Fibroblast of pulmonary artery (primary cell): ENCODE measurements at places on chromosomes 16 and 17.

DNA sequence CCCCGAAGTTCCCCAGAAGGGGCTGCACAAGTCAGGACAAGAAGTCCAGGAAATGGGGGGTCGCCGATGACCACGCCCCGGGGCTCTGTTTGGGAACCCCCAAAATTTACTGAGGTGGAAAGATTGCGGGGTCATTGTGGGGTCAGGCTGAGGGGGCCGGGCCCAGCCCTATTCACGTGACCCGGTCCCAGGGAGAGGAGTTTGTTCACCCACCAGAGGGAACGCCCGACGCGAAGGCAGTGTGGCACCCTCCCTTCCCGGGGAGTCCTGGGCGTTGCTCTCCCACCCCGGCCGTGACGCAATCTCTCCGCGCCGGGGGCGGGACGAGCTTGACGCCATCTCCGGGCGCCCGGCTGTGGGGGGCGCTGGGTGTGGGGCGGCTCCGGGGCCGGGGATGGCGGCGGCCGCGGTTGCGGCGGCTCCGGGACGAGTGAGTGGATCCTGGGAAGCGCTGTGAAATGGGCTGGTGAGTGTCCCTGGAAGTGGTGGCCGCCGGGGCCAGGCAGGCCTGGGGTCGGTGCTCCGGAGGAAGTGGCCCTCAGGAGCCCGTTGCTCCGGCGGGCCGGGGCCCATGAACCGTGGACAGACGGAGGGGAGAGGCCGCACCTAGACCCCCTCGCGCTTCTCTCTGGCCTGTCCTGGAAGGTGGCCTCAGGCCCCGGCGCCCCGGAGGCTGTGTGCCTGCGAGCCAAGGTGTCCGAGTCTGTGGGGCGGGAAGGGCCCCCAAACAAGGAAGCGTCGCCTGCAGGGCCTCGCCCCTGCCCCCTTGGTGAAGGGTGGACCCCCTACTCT, at the start of gene ATXN1L:
Gene ATXN1L, plus strand, starts transcription at position 338 of the 792 bp plus-strand sequence. CDS start 3,765 bp downstream, outside the sequence.
- DNase-seq = peak; percentile 94

DNA sequence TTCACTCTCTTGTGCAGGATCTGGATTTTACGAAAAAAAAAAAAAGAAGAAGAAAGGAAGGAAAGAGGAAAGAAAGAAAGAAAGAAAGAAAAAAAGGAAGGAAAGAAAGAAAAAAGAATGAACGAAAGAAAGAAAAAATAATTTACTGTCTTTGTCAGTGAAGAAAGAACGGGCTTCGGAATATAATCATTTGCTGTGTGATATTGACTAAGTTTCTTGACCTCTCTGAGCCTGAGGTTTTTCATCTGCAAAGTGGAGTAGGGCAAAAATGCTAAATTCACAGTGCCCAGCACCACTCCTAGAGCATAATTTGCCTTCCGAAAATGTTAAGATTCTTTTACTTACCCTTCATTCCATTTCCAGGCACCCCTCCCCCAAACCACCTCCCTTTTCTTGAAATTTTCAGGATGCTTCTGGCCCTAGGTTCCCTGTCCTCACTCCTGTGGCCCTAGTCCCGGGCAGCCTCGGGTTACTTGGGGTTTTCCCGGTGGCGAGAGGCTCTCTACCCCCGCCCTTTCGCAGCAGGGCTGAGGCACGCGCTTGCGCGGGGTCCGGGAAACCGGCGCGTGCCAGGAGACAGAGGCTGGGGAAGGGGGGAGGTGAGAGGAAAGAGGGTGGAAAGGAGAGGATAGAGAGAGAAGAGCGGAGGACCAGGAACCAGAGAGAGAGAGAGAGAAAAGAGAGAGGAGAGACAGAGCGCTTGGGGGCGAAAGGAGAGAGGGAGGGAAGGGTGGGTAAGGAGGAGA, at the start of gene CNTNAP1:
Gene CNTNAP1, plus strand, starts transcription at position 556 of the 746 bp plus-strand sequence. CDS start 299 bp downstream, outside the sequence.
- DNase-seq = peak; percentile 81

GRCh38 chr17:60695960-60696359, 18.3 kb downstream of the BCAS3 start:
- no peak for DNase-seq

- DNase-seq = no peak
Measured at GRCh38 chr16:66548868-66549267, 1.1 kb downstream of the TK2 start.

DNA sequence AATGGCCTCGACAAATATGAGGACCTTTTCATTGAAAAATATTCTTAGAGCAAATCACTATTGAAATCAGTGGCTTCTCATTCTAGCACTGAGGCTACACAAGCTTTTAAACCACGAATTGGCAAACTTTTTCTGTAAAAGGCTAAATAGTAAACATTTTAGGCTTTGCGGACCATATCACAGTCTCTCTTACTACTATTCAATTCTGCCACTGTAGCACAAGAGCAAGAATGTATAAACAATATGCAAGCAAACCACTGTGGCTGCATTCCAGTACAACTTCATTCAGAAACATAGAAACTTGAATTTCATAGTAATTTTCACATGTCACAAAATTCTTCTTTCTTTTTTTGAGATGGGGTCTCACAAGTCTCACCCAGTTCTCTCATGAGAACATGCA, 49.1 kb downstream of the PHLPP2 start:
- DNase-seq = no peak

DNA sequence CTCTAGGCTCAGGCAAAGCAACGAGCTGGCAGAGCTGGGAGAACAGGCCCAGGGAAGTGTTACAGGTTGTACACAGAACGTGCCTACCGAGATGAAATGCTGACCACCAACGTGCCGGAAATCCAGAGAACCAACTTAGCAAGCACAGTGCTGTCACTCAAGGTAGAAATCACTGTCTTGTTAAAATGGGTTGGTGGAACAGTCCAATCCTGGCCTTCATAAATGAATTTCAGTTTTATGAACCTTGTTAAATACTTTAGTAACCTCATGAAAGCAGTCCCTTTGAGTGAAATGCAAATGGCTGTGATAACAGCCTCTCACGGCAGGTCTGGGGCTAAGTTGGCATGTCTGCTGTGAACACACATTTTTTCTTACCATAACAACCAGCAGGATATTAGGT, 29.0 kb downstream of the ETV4 start:
- DNase-seq = peak; percentile 27

DNA sequence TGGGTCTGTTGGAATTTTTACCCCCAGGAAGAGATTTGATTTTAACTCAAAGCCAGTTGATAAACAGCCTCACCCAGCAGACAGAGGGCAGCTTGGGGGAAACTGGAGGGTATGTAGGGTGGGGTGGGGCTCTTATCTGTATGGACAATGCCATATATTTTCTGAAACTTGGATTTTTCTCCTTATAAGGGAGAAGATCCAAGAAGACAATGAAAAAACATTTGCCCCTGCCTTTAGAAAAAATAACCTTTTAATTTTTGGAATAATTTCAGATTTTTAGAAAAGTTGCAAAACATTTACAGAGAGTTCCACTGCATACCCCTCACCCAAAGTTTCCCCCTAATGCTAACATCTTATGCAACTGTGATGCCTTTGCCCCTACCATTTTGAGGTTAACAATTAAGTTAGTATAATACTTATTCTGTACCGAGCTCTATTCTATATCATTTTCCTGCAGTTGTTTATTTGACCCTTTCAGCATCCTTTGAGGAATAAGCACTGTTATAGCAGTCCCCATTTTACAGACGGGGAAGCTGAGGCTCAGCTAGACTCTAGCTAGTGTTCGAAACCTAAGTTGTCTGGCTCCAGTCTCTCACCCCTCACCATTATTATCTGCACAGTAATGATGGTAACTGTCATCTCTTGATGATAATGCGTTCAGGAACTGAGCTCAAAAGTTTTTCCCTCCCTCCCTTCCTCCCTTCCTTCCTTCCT, 66.4 kb downstream of the PRKCB start:
- no peak for DNase-seq

DNA sequence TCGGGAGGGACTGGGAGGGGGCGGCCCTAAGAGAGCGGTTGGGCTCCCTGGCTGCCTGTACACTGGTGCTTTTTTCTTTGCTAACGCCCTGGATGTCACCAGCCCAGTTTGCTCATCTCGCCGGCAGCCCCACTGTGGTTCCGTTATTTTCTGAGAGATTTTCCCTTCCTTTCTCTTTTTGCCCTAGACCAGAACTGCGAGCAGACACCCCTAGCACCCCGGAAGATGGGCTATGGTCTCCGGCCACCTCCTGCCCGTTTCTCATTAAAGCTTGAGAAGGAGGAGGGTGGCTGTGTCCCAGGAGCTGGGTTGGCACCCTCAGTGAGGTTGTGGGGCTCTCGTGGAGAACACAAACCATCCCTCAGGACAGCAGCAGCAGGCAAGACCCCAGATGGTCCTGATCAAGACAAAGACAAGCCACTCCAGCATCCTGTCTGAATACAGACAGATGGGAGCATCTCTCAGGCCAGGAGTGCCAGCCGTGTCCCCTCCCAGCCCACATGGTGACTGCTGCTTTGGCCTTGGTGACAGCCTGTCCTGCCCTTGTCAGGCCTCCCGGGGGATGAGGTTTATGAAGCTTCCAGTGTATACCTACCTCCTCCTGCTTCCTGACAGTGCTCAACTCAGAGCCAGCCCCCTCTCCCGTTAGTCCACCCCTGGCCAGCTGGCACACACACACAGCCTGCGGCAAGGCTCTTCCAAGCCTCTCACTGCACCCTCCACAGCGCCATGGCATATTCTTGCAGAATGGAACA, 77.2 kb downstream of the KCNJ12 start:
- no peak for DNase-seq

GRCh38 chr17:11705111-11705510, 106.8 kb downstream of the DNAH9 start:
- no peak for DNase-seq

GRCh38 chr17:67194134-67194533, 50.9 kb downstream of the HELZ start:
- peak; percentile 61 for DNase-seq

- DNase-seq = no peak
Measured at GRCh38 chr17:72388765-72389473, 268.1 kb downstream of the SOX9 start.

GRCh38 chr16:67951485-67951884, 7.6 kb upstream of the LCAT start:
- DNase-seq = no peak

DNA sequence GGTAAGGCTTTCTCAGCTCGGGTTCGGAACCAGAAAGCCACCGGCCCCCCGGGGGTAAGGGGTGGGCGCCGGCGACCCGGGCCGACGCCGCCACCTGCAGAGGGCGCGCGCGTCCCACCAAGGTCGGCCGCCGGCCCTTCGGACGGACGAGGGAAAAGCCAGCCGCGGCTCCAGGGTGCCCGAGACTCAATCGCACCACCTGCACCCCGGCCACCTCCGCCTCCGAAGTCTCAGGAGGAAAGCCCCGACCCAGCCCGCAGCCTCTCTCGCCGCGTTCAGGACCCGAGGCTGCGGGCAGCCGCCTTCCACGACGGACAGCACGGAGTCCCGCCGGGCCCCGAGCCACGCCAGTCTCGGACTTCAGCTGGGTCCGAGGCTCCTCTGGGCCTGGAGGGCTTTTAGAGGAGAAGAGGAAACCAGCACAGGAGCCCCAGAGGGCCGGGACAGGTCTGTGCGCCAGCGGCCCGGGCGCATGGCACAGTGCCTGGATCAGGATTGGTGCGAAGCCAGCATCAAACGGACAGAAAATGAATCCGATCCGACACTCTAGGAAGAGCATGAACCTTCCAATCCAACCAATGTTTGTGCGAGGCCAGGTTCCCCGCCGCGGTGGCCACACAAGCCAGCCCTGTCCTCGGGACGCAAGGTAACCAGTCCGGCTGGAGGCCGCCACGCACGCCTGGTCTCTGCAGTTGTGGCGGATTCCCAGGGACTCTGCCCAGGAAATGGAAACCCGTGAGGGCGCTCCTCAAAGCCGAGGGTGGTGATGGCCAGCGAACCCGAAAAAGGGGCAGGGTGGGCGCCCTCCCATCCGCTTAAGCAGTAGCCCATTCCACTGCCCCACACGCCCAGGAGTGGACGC, 6.7 kb downstream of the CBX8 start:
- no peak for DNase-seq

GRCh38 chr17:81039096-81039495, 4.1 kb downstream of the BAIAP2 start:
- DNase-seq = no peak

GRCh38 chr16:23905027-23905426, 69.2 kb downstream of the PRKCB start:
- DNase-seq = peak; percentile 3

DNA sequence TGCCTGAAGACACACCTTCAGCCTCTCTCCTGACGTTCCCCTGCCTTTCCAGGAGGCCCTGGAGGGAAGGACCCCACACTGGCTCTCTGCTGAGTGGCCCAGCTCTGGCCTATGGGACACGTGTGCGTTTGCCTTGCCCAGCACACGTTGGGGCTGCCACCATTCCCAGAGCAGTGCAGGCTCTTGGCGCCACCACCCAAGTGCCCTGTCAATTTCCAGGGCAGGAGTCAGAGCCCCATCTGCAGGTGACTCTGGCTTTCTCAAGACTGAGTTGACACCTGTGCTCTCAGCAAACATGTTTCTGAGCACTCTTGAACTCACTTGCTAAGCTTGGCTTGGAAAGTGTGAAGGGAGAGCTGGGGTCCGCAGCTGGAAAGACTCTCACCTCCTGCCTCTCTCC, 4.7 kb upstream of the IRF8 start:
- no peak for DNase-seq

DNA sequence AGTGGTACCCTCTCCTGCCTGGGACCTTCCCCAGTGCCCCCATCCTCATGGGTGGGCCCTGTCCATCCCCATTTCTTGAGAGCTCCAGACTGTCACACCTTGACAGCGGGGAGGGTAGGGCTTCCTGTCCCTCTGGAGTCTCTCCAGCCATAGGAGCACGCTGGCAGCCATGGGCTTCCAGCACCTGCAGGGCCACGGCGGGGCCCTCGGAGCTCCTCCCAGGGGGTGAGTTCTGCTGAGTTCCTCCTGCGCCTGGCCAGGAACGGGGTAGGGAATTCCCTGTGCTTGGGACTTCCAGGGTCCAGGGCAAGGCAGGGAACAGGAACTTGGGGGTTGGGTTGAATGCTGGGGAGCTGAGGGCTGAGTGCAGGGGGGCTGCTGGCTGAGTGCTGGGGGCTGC, 23.0 kb upstream of the AATK start:
- no peak for DNase-seq

DNA sequence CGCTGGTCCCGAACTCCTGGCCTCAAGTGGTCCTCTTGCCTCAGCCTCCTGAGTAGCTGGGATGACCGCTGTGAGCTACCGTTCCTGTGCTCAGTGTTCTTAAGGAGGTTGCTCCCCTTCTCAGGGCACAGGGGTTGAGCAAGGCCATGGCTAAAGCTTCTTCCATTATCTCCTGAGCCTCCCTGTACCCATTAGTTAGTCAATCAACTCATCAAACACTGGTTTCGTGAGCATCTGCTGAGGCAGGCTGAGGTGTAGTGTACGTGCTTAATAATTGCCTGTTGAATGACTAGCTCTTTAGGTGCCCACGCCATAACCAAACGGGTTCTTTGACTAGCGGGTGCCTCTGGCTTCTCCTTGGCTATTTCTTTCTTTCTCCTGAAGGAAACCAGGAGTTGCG, 11.7 kb downstream of the SGCA start:
- no peak for DNase-seq

- DNase-seq = peak; percentile 55
Measured at GRCh38 chr16:59886021-59886420, 1151.9 kb upstream of the GOT2 start.

- no peak for DNase-seq
Measured at GRCh38 chr17:29251184-29251583, 4.5 kb downstream of the CRYBA1 start.

DNA sequence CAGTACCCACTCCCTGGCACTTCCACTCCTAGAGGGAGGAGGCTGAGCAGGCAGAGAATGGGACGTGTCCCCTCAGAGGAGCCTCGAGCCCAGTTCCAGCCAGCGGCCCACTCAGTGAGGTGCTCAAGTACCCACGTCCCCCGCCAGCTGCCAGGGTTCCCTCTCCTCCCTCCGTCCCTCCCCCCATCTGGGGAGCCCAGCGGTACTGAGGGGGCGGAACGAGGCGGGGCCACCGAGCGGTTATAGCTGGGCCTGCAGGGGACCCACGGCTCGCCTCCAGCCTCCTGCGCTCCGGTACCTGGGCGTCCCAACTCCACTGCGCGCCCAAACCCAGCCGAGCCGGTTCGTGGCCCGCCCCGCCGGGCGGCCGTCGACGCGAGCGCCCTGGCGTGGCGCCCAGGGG, at the start of gene NPW:
Gene NPW, plus strand, starts transcription at position 268 of the 403 bp plus-strand sequence.
- DNase-seq = no peak
